ENCODE measurements at places on chromosomes 7 and 10.

DNA sequence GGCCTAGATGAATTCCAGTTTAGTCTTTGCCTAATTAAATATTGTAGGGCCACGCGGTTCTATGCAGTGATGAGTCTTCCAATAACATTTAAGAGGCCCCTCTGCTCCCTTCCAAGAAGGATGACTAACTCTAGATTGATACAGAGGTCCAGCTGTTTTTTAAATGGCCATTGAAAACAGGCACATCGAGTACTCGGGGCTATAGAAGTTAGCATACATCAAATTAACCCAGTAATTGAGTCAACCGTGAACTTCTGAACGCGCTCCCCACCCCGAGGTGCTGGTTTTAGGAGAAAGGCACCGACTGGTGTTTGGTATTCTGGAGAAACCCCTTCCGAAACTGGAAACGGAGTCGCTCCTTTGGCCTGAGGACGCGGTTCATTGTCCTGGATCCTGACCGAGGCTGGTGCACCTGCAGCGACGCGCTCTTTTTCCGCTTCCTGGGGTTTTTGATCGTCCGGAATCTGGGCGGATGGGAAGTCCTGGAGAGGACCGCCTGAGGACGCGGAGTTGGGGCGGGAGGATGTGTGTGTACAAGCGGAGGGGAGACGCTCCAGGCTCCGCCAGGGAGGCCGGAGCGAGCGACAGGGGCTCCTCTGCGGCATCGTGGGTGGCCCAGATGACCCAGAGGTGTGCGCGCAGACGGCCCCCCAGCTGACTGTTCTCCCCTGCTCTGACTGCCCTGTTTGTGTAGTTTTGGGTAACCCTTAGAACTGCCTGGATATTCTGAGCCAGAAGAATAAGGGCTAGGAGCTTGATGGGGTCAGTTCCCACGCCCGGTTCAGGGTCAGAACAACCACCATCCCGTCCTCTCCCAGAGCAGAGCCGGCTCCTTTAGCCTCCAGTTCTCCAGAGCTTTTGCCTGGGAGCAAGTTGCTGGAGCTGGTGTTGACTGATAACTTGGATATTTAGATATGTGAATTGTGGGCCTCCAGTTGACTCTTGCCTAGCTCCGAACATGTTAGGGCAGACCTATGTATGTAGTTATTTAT is 711 bp downstream of the FAM221A start:
- peaks cover 9% of the 10 kb centered on the region for H3K4me1 ChIP-seq
- H3K36me3 ChIP-seq: no peaks in the 10 kb centered on the region
- peak overlapping the region; percentile 36 for H3K4me3 ChIP-seq
- no peak for DNase-seq
- H3K27ac ChIP-seq: no peak overlapping the region

- 0 out of 2 replicates have a peak, but pooled peaks cover 6% of the 10 kb centered on the region for H3K27me3 ChIP-seq
- H3K27ac ChIP-seq: no peak overlapping the region
- H3K4me3 ChIP-seq: no peak overlapping the region
- no peak for DNase-seq
Observed at GRCh38 chr7:37570145-37570544, 113.4 kb upstream of the GPR141 start.

DNA sequence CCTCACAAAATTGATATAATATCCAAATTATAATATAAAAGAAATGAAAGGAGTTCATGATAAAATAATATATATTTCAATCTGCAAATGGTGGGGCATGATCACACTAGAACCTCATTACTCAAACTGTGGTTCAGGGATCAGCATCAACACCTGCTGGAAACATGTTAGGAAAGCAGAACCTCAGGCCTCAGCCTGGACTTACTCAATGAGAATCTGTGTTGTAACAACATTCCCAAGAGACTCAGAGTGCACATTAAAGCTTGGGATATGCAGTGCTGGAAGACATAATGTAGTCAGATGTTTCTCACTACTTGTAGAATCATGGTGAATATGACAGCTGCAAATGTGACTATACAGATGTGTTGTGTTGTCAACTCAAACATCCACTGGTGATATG is 81.7 kb upstream of the ITPRID1 start:
- no peak overlapping the region for H3K4me3 ChIP-seq
- peaks cover 20% of the 10 kb centered on the region for H3K27me3 ChIP-seq
- no peaks in the 10 kb centered on the region for H3K4me1 ChIP-seq

DNA sequence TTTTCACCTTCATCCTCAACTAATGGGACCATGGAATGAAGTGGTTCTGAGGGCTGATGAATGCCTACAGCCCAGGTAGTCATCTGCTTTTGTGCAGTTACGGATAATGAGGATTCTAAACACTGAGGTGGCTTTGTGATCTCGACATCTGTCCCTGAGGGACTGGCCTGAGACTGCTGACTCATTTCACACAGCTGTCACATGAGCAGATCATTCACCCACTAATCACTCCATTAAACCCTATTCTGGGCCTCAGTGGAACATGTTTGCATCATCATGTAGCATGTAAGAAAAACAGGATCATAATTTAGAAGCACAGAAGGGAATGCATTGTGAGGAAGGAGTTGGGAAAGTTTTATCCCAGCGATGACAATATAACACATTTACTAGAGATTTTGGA is 79.4 kb upstream of the FEZF1 start:
- H3K27ac ChIP-seq: no peak overlapping the region
- DNase-seq: no peak
- H3K36me3 ChIP-seq: no peaks in the 10 kb centered on the region

DNA sequence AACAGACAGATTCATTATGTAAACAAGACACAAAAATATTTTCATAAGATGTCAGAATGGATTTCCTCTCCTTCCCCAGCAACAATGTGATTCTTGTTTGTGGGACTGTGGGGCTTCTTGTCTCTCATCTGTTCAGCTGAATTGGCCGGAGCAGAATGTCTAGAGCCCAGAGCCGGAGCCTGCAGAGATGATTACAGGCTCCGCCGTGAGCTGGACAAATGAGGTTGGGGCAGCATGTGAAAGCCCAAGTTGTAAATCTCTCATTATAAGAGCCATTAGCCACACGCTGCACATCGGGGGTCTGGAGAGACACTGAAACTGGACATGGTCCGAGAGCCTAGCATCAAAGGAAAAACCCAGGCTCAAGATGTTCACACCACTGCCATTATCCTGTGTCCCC is 137.0 kb upstream of the ADAM12 start:
- H3K4me1 ChIP-seq: 0 out of 2 replicates have a peak, but pooled peaks cover 2% of the 10 kb centered on the region
- no peak for DNase-seq
- H3K36me3 ChIP-seq: no peaks in the 10 kb centered on the region
- H3K4me3 ChIP-seq: no peak overlapping the region
- H3K27me3 ChIP-seq: peaks cover 42% of the 10 kb centered on the region
- H3K27ac ChIP-seq: no peak overlapping the region

DNA sequence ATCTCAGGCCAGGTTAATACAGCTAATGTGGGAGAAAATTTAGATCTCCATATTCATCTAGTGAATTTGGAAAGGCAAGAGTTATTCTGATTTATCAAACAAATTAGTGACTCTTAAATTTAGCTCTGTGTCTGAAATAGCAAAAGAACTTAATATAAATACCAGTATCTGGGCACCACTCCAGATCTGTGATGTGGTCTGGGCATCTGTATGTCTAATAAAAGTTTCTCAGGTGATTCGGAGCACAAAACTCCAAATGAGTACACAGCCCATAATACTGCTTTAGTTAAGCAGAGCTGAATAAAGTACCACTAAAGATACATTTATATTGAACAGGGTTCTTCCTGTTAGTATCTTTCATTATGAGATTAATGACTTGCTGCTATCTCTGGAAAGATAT is 261.4 kb downstream of the BAMBI start:
- H3K36me3 ChIP-seq: no peaks in the 10 kb centered on the region
- H3K4me3 ChIP-seq: no peak overlapping the region
- no peaks in the 10 kb centered on the region for H3K27me3 ChIP-seq
- no peak for DNase-seq

DNA sequence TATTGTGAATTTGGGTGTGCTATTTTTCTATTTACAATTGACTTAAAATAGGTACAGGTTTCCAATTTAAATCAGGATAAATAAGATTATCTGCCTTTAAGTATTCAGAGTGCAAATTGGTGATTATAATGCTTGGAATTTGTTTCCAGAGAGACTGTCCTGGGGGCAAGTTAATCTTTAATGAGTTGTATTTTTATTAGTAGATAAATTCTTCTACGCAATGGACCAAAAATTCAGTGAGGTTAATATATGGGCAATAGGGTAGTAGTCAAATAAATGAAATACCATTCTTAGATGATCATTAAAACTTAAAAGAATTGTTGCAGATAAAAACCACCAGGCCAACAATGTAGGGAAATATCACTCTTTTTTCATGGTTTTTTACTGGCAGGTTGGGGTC is 3.4 kb downstream of the BICC1 start:
- H3K4me1 ChIP-seq: no peaks in the 10 kb centered on the region
- no peaks in the 10 kb centered on the region for H3K36me3 ChIP-seq
- no peak overlapping the region for H3K27ac ChIP-seq
- H3K27me3 ChIP-seq: peaks cover 6% of the 10 kb centered on the region
- no peak overlapping the region for H3K4me3 ChIP-seq

GRCh38 chr7:123727071-123727837 is 21.5 kb downstream of the WASL start:
- no peaks in the 10 kb centered on the region for H3K27me3 ChIP-seq
- no peak overlapping the region for H3K4me3 ChIP-seq
- peaks cover 4% of the 10 kb centered on the region for H3K4me1 ChIP-seq
- no peak for DNase-seq
- H3K36me3 ChIP-seq: no peaks in the 10 kb centered on the region
